ENCODE measurements at places on chromosomes 4 and X. TPM values are rescaled to one million over a fixed set of nuclear protein-coding genes. Genes with fewer than 3 reads are reported as not detected.

TEX13D gene
- not detected for total RNA-seq

PTCHD1 gene
- total RNA-seq: not detected

PDE6B gene
- 15.8 TPM for total RNA-seq

TMPRSS11D gene
- not detected for total RNA-seq

GABRB1 gene
- not detected for total RNA-seq

NEUROG2 gene
- total RNA-seq: not detected

MAP7D2 gene
- total RNA-seq: 0.09 TPM

TENM3 gene
- total RNA-seq: not detected

DCX gene
- total RNA-seq: not detected

UGT2B15 gene
- total RNA-seq: not detected

UCP1 gene
- not detected for total RNA-seq

NWD2 gene
- total RNA-seq: not detected

DGAT2L6 gene
- not detected for total RNA-seq

SMIM10 gene
- total RNA-seq: 0.16 TPM

CYSLTR1 gene
- 12.4 TPM for total RNA-seq

TIGD4 gene
- total RNA-seq: not detected

HMX1 gene
- not detected for total RNA-seq

IRS4 gene
- not detected for total RNA-seq

DNA sequence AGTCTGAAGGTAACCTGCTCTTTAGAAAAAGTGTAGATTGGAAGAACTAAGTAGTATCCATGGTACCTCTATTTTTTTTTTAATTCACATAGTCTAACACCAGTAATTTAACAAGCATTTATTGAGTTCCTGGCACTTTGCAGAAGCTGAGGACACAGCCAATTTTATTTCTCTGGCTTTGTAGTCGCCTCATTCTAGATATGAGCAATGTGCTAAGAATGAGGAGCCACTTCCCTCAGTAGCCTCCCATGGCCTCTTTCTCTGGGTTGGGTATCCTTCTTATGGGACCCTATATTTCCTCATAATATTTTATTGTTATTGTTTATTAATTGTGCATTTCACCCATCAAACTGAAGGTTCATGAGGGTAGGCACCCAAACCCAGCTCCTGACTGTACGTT, 67.6 kb downstream of the ENPEP start:
- no peak for DNase-seq

GRCh38 chr4:120991885-120992284, 69.4 kb upstream of the PRDM5 start:
- DNase-seq: no peak

GRCh38 chrX:132774010-132774714, 184.3 kb downstream of the HS6ST2 start:
- no peak for DNase-seq

GRCh38 chrX:14700982-14701381, 171.6 kb downstream of the GLRA2 start:
- no peak for DNase-seq

GRCh38 chr4:125538670-125539069, 223.9 kb downstream of the FAT4 start:
- DNase-seq: no peak

DNA sequence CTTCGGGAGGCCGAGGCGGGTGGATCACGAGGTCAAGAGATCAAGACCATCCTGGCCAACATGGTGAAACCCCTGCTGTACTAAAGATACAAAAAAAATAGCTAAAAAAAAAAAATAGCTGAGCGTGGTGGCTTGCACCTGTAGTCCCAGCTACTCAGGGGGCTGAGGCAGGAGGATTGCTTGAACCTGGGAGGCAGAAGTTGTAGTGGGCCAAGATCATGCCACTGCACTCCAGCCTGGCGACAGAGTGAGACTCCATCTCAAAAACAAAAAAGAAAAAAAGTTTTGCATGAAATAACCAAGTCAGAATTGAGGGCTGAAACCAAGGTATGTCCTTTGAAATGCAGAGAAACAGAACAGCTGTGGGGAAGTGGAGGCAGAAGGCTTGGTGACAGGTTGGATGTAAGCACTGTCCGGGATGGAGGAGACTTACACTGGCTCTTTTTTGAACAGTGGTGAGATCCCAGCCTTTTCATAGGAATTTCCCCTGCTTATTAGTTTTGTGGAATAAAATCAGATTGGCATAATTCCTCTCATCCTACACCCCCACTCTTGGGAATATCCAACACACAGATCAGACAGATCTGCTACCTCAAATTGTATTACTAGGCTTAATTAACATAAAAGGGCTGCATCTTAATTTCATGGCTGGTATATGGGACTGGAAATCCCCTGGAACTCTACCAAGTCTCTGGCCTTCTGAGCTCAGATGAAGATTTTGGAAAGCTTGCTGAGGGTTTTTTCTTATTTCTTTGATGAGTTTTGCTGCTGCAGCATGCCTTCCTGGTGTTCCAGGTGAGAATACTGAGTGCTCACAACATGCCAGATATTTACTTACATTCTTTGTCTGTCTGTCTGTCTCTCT, 18.8 kb upstream of the C4orf36 start:
- DNase-seq: peak; percentile 22

GRCh38 chrX:20498851-20499635, 232.3 kb upstream of the RPS6KA3 start:
- DNase-seq: no peak

DNA sequence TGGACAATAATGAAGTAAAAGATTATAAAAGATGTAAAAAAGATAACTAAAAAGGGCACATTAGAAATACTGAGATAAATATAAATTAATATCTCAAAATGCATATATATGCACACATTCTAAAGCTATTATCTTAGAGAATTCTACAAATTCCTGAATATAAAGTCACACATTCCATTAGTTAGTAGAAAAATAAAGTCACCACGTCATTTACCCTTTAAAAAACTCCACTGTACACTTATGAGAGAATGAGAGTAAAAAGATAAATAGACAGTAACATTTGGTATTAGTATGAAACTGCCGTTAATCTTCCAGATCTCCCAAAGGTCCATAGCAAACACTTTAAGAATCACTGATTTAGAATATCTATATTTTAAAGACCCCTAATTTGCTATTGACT, 67.2 kb upstream of the IL15 start:
- DNase-seq: no peak

DNA sequence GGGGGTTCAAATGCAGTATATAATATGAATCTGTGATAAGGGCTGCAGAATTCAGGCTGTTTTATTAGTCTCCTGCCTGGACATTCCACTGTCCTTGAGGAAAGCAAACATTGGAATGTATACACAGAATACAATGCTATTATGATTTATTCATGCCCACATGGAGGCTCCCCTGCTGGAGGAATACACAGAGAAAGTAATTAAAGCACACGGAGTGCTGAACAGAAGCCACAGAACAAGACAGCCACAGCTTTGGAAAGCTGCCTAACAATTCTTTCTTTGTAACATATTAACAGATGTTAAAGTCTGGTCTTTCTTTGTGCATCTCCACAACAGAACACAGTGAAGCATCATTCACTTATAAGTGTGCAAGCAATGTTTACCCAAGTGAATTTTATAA, 155.8 kb downstream of the ARAP2 start:
- DNase-seq: no peak

- no peak for DNase-seq
Measured at GRCh38 chrX:134764202-134764785, 106.0 kb upstream of the PLAC1 start.

DNA sequence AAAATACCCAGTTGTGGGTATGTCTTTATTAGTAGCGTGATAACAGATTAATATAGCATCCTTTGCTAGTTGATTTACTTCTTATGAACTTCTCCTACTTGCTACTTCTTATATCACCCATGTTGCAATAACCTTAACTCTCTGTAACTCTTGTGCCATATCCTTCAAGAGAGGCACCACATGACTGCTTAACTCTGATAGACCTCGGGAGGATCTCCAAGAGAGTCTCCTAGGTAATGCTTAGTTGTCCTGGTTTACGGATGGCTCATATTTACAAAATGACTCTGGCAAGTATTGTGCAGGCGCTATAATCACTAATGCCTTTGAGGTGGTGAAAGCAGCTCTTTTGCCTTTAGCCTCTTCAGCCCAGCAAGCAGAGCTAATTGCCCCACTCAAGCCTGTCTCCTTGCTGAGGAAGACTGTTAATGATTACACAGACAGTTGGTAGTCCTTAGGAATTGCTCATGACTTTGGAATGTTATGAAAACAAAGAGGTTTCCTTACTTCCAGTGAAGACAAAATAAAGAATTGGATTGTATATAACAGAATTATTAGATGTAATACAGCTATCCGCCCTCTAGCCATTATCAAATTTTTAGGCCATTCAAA, 1305.8 kb downstream of the PCDH7 start:
- DNase-seq: no peak

DNA sequence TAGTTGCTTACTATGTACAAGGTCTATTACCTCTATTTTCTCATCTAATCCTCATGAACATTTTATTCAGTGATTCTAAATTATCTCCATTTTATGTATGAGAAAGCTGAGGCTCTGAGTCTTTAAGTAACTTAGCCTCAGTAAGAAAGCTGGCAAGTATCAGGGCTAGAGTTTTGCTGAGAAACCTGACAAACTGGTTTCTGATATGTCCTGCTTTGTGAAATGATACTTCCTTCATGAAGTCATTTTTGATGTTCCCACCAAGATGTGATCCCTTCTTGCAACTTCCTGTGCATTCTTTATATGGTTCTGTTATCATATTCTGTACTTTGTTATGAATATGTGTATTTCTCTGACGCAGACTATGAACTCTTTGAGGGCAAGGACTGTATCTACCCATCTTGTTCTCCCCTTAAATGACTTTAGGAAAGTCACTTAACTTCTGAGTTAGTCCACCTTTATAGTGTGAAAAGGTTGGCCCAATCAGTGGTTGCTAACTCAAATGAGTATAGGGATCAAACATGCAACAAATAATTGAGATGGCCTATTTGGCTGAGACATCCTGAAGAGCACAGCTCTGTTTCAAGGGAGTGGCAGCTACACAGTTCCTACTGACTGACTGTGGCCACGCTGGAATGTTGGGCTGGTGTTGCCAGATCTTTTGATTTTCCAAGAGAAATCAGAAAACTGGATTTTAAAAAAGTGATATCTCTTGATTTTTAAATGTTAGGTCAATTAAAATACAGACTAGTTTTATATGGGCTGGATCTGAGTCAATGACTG, 127.9 kb upstream of the AMOT start:
- DNase-seq: no peak

- no peak for DNase-seq
Measured at GRCh38 chrX:57121816-57122215, 468 bp upstream of the SPIN2B start.

- DNase-seq: no peak
Measured at GRCh38 chrX:17032351-17032750, 85.9 kb downstream of the REPS2 start.

DNA sequence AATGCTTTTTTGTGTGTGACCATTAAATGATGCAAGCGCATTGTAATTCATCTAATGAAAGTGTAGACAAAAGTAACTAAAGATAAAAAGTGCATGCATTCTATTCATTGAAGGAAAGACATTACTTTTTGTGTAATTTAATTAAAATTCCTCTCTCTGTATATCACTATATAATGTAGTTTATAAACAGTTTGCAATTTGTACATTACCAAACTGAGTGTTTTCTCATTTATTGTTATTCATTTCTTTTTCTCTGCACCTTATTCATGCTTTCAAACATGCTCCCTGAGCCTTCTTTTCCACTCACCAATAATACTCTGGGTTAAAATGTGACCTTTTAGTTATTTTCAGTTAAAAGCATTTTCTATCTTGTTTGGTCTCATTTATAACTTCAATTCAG, 713.7 kb upstream of the AADAT start:
- no peak for DNase-seq

GRCh38 chrX:50393902-50394301, 76.7 kb downstream of the DGKK start:
- no peak for DNase-seq

DNA sequence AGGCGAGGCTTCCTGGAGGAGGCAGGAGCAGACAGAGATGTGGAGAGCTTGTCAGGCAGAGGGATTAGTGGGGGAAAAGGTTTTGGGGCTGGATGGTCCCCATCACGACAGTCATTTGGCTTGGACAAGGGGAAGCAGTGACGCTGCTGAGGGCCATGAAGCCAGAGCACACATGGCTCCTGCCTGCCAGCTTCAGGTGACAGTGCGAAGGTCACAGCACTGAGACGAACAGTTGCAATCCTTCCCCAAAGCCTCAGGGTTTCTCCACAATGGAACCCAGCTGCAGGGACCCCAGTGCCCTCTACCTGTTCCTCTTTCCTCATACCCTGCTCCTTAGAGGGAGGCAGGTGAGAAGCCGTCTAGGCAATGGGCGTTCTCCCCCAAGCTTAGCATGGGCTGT, 110.3 kb downstream of the DRD5 start:
- DNase-seq: no peak

DNA sequence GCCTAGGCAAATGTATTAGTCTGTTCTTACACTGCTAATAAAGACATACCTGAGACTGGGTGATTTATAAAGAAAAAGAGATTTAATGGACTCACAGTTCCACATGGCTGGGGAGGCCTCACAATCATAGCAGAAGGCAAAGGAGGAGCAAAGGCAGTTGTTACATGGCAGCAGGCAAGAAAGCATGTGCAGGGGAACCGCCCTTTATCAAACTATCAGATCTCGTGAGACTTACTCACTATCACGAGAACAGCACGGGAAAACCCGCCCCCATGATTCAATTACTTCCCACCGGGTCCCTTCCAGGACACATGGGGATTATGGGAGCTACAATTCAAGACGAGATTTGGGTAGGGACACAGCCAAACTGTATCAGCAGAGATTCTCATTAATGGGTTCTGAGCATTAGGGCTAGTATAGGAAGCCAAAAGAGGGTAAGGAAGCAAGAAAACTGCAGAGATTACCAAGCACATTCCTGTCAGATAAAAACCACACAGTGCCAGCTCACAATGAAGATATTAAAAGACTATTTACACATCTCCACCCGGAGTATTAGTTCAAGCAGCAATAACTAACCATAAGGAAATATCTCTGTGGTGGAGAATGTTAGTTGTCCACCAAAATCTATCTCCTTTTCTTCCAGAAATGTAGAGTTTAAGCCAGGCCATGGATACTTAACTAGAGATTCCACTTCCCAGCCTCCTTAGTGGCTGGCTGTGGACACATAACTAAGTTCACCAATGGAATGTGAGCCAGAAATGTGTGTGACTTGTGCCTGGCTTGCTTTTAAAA, 61.2 kb upstream of the HOPX start:
- DNase-seq: no peak

GRCh38 chrX:136143711-136144110, 3.6 kb upstream of the FHL1 start:
- DNase-seq: peak; percentile 48

DNA sequence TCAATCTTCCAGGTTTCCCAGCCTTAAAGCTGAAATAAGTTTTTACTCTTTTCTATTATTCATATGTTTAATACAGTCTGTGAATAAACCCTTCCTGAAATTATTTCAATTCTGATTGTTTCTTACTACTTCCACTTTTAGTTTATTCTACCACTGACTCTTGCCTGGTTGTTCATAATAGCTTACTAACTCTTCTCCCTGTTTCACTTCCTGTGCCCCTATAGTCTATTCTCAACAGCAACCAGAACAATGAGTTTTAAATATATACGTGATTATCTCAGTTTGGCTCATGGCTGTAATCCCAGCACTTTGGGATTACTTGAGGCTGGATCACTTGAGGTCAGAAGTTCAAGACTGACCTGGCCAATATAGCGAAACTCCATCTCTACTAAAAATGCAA, 408.0 kb upstream of the SPOCK3 start:
- no peak for DNase-seq

GRCh38 chr4:39621582-39621981, 17.1 kb downstream of the SMIM14 start:
- DNase-seq: no peak
